Stimulated activated CD4-positive, alpha-beta T cell treated with anti-CD3 and anti-CD28 coated beads, TNF-alpha, amount 100 ng/mL, for 1 hour (primary cell): ENCODE measurements at places on chromosomes 7 and 10.

GRCh38 chr10:29144126-29144525, 144.7 kb upstream of the LYZL1 start:
- DNase-seq: no peak

- no peak for DNase-seq
Measured at GRCh38 chr7:16599860-16600259, 45.7 kb downstream of the ANKMY2 start.

- DNase-seq: no peak
Measured at GRCh38 chr10:130220251-130221185, 84.3 kb downstream of the GLRX3 start.

DNA sequence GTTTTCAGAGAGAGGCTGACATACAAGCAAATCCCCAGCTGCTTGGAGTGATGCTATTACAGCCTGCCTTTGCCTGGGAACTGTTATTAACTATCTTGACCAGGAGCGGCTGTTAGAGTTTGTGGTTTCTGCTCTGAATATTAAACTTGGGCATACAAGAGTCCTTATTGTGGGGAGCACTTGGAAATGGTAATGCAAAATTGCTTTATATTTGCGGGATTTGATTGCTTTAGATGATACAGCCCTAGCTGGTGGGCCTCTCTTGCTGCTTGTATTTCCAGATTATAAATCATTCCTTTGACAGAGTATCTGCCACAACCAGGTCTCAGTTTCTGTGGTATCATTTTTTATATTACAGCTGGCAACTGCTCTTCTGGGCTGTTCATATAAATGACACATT, 101.9 kb upstream of the FAM204A start:
- DNase-seq: no peak

- no peak for DNase-seq
Measured at GRCh38 chr7:40583667-40584444, 449.1 kb downstream of the SUGCT start.

DNA sequence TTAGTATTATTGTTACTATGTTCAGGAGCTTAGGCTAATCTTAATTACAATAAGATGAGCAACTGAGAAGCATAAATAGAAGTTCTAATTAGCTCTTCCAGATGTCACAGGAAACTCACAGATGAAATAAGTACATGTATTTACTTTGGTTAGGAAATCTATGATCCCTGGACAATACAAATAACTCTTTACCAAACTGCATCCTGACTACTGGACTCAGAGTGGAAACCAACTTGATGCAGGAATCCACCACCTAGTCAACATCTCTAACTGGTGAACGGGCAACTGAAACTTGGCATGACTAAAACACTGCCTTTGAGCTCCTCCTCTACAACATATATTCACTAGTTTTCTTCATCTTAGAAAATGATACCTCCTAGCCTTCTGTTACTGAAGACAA, 193.2 kb downstream of the AGMO start:
- DNase-seq: no peak

DNA sequence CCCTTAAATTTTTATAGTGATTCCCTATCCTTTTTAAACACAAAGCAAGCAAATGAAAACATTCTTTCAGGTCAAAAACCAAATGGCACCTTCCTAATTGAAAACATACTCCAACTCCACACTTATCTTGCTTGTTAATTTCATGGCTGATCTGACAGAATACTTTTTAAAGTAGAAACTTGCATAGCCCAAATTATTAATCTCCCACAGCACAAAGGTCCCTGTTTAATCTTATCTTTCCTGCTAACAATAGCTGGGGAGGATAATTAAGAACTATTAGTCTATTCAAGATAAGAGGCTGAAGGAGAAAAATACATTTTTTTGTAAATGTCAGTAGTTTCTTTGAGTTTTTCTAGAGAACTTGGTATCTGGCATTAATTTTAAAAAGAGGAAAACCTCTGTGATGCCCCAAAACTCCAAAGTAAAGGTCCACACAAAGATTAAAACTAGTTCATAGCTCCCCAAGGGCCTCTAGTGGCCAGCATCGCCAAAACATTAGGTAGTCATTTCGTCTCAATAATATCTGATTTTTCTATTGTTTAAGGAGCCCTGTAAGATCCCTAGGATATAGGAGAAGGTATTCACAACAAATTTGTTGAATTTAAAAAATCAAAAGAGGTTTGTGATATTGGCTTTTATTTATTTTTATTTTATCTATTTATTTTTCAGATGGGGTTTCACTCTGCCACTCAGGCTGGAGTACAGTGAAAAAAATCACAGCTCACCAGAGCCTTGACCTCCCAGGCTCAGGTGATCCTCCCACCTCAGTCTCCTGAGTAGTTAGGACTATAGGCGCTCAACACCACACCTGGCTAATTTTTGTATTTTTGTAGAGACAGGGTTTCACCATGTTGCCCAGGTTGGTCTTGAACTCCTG, 14.7 kb downstream of the CDNF start:
- DNase-seq: no peak

- DNase-seq: no peak
Measured at GRCh38 chr10:63922468-63923284, 401.5 kb downstream of the REEP3 start.

- DNase-seq: no peak
Measured at GRCh38 chr10:34112171-34112782, 702.8 kb downstream of the PARD3 start.

- DNase-seq: no peak
Measured at GRCh38 chr10:15461353-15462108, 90.4 kb upstream of the FAM171A1 start.

- no peak for DNase-seq
Measured at GRCh38 chr10:89388806-89389205, 3.6 kb upstream of the IFIT1 start.

GRCh38 chr10:25578061-25578460, 356.0 kb upstream of the MYO3A start:
- DNase-seq: no peak

DNA sequence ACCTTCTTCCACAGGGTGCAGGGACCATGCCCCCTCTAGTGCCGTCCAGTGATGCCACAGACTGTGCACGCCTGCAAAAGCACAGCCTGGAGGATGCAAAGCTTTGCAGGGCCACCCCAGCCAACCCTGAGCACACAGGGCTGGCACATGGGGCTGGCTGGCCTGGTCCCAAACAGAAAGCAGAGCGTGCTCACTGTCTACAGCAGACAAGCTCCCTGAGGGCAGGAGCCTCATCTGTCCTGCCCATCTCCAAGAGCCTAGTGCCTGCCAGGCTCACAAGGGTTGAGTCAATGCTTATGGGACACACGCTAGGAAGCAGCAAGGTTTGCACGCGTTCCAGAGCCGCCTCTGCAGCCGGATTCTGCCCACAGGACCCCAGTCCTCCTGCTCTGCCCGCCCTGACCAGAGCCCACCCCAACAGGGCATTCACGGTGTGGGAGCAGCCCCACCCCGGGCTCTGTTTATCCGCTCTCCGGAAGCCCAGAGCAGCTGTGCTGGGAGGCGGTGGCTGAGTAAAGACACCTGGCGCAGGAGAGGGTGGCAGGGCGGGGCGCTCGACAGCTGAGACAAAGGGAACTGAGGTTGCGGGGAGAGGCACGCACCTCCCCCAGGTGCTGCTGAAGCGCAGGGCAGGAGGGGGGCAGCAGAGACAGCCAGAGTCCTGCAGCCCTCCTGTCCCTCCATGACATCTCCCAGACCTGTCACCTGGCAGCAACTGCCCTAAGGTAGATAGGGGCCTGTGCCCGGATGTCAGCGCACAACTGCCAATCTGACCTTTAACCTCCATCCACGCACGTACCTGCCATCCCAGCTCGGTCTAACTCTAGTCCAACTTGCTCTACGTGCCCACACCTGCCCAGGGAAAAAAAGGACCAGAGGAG, 4.3 kb downstream of the KCNH2 start:
- no peak for DNase-seq

- no peak for DNase-seq
Measured at GRCh38 chr7:117673839-117674238, 194.0 kb downstream of the CFTR start.

DNA sequence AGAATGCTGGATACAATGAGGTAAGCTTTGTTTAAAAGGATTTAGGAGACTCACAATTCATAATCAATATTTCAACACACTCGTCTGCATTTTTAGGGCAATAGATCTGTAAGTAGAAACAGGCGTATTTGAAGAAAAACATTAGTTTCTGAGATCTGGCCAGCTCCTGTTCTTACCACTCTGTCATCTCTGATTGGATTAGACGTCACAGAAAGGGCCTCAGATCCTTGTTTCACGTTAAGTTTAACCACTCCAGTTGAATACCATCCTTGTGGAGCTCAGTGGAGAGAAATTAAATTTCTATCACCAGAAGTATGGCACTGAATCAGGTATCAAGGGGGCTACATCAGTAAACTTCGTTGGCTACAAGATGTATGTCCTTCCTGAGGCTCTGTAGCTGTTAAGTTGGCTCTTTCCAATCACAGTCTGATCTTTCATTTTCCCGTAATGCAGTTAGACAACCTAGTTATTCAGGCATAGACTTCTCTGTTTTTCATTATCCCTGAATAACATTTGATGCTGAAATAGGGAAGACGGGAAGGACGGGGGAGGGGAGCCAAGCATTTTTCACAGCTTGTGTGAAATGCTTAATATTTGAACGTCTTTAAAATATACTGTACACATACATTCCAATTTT, 659.2 kb upstream of the GALNT17 start:
- DNase-seq: no peak

DNA sequence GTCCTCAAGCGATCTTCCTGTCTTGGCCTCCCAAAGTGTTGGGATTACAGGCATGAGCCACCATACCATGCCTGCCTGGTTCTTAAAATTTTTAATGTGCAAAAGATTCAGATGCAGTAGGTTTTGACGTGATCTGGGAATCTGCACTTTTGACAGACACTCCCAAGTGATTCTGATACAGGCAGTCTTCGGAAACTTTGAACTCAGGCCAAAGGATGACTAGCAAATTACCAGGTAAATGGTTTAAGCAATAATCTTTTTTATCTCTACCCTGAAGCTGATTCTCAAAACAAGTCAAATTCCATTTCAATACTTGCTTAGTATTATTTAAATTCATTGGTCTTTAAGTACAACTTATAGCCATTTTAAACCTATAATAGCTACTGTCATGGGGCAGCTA, 2.6 kb upstream of the ADO start:
- DNase-seq: no peak

DNA sequence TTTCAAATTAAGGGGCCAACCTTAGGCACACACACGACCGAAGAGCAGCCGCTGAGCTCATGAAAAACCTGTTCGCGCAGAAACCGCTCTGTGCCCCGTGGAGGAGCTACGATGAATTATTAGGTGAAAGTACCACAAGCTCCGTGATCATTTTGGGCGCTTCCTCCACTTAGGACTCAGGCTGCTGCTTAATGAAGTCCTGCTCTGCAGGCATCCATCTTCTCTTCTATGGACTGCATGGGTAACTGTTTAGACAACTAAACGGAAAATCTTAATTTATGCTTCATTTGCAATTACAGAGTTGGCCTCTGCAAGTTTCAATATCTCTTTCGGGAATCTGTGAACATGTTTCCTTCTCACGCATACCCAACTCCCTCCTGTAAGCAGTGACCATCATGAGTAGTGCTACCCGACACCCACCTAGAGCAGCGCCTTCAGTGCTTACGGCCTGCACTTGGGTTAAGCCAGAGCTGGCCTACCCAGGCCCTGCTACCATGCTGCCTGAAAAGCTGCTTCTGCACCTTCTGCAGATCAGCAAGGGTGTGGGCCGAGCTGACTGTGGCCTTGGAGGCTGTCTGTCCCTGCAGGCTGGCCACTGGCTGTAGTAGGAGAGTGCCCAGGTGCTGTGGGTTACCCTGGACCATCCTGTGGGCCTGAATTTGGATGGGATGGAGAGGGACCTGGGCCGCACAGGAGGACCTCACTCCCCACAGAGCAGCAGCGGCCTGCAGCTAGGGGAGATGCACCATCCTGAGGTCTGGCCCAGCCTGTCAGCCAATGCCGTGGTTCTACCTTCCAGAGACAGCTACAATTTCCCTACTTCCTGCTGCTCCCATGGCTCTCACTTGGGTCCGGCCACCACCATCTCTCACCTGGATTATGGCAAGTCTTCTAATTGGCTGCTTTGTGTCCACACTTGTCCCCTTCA, 36.0 kb downstream of the GNA12 start:
- no peak for DNase-seq

- DNase-seq: no peak
Measured at GRCh38 chr10:122112625-122113160, 123.7 kb downstream of the TACC2 start.

DNA sequence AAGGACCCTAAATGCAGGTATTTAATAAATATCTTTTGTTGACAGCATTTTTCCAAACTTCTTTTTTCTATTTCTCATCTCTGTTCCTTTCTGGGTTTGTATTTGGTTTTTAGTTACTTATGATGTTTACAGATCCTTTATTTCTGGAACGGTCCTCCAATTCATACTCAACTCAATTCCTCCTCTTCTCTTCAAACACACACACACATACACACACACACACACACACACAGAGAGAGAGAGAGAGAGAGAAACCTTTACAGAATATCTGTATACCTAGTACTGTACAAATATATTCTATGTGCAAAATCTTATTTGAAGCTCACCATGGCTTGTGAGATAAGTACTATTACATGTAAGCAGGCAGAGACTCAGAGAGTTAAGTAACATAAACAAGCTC, 21.6 kb upstream of the GOT1 start:
- no peak for DNase-seq

GRCh38 chr7:108430664-108431063, 25.6 kb downstream of the NRCAM start:
- no peak for DNase-seq

GRCh38 chr7:1664711-1665548, 5.1 kb upstream of the ELFN1 start:
- peak; percentile 61 for DNase-seq

DNA sequence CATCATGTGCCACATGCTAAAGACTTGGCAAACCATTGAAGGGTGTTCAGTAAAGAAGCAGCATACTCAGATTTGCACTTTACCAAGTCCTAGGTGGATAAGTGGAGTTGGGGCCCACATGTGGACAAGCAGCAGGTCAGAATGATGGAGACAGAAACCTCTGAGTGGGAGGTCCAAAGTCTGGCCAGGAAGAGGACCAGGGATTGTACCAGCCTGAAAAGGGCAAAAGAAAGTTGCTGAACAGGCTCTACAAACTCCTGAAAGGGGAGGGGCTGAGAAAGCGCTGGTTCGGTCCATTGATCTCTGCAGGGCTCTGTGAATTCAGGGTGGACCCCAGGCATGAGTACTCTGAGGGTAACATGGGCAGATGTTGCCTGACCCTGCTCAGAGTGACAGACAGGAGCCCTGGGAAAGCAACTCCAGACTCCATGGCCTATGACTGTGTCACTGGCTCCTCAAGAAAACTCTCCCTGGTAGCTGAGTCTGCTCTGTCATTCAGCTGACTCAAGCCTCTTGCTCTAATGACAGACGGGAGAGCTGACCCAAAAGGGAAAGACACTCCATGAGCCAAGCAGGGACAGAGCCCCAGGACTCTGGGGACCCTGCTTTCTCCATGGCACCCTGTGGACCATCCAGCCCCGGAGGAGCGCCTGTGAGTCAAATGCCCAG, 68.5 kb downstream of the TBXAS1 start:
- DNase-seq: no peak

GRCh38 chr7:35670856-35671569, 23.9 kb downstream of the HERPUD2 start:
- no peak for DNase-seq

- no peak for DNase-seq
Measured at GRCh38 chr7:117021986-117022385, 68.7 kb downstream of the ST7 start.

- DNase-seq: no peak
Measured at GRCh38 chr10:4100380-4100779, 315.4 kb upstream of the KLF6 start.

GRCh38 chr7:155256761-155257481, 40.8 kb upstream of the INSIG1 start:
- DNase-seq: no peak
